ENCODE measurements at places on chromosomes 2 and 18. TPM values are rescaled to one million over a fixed set of nuclear protein-coding genes. Genes with fewer than 3 reads are reported as not detected.
A peak's percentile ranks its signal among the peaks of the same experiment; 100 is the strongest.

DNA sequence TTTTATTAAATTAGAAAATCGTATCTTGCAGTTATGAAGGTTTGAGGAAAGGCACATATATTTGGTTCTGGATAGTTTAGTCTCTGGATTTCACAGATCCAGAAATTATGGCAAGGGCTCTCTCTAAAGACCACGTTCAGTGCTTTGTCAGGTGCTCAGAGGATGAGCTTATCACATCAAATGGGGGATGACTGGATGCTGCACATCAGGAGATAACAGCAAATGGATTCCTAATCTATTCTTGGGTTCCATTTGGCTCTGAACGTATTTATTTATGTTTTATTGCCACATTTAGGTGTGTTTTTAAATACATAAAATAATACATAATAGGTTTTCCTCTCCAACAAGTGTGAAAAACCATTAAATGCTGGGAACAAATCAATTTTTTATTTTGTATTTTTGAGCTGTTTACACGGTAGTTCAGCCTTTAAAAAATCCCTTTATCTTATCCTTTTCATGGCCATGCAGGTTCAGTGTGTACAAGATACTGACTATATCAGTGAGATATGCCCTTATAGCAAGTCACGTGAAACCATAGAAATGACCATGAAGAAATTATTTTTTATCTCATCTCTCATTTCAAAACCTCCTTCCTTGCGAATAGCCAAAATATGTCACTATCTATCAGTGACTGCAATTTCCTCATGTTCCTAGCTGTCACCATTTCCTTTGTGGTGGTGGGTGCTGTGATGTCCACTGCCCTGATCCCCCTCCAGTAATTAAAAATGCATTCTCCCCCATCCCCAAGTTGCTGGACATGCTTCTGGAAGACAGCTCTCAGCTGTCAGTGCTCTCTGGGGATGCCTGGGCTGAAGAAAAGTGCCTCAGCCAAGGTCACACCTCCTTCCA, 25.9 kb upstream of the CXCR4 start:
- no peak overlapping the region for H3K27ac ChIP-seq
- no peak for DNase-seq
- no peak overlapping the region for H3K4me3 ChIP-seq

DNA sequence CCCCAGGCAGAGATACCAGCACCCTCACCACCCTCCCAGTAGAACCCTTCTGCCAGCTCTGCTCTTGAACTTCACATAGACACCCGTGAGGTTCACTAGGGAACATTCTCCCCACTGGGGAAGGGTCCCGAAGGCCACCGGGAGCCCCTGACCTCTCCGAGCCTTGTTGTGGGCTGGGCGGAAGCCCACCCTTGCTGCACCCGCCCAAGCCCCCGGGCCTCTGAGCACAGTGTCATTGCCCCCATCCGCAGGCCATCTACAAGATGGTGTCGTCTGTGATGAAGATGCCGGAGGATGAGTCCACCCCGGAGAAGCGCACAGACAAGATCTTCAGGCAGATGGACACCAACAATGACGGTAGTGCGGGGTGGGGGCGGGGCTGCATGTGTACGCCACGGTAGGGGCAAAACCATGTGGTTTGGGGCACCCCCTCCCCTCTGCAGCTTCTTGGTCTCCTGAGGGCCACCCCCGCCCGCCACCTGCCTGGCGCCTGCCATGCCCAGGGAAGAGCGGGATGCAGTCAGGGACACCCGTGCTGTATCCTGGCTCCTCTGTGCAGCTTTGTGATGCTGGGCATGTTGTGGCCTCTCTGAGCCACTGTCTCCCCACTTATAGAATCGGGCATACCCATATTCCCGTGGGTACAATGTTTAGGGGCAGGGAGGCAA, 25.3 kb downstream of the ODC1 start:
- H3K27ac ChIP-seq, result no peak overlapping the region
- no peak for DNase-seq
- H3K27me3 ChIP-seq, result no peaks in the 10 kb centered on the region
- peaks cover under 1% of the 10 kb centered on the region for H3K4me1 ChIP-seq
- H3K36me3 ChIP-seq, result no peaks in the 10 kb centered on the region
- no peak overlapping the region for H3K4me3 ChIP-seq

DNA sequence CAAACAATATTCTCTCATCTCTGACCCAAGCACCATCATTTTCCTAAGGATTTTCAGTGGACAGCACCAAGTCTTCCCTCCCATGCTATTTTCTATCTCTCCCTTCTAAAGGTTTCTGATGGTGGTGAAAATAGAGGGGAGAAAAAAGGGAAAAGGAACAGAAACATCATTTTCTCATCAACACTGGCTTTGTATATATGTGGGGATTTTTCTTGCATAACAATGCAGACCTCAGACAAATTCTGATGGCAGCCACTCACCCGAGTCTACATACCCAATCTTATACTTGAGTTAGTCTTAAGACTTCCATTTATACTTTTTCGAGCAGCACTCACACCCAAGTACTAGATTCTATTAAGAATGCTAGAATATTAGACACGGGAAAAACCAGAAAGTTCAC, 95.8 kb downstream of the TMEM163 start:
- DNase-seq, result no peak
- H3K4me1 ChIP-seq, result no peaks in the 10 kb centered on the region
- no peak overlapping the region for H3K27ac ChIP-seq
- H3K36me3 ChIP-seq, result no peaks in the 10 kb centered on the region
- H3K4me3 ChIP-seq, result no peak overlapping the region

DNA sequence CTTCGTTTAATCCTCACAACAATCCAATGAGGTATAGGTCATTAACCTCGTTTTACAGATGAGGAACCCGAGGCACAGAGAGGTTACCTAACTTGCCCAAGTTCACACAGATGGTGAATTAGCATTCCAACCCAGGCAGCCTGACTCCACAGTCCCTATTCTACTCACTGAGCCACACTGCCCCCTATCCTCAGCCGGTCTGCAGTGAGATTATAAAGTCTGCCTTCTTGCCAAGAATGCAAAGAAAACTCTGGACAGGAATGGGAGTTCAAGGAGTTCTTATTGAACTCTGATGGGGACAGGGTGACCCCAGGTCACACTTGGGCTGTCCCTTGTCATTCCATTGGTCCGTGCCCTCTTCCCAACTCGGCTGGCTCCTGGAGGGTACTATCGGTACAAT, 118.1 kb upstream of the MSH6 start:
- no peak for DNase-seq
- no peak overlapping the region for H3K4me3 ChIP-seq
- no peaks in the 10 kb centered on the region for H3K36me3 ChIP-seq
- H3K27me3 ChIP-seq, result no peaks in the 10 kb centered on the region
- no peak overlapping the region for H3K27ac ChIP-seq

GRCh38 chr2:18124116-18124835, 245.8 kb downstream of the KCNS3 start:
- no peaks in the 10 kb centered on the region for H3K27me3 ChIP-seq
- no peak overlapping the region for H3K27ac ChIP-seq
- no peaks in the 10 kb centered on the region for H3K4me1 ChIP-seq
- H3K4me3 ChIP-seq, result no peak overlapping the region
- H3K36me3 ChIP-seq, result no peaks in the 10 kb centered on the region

DNA sequence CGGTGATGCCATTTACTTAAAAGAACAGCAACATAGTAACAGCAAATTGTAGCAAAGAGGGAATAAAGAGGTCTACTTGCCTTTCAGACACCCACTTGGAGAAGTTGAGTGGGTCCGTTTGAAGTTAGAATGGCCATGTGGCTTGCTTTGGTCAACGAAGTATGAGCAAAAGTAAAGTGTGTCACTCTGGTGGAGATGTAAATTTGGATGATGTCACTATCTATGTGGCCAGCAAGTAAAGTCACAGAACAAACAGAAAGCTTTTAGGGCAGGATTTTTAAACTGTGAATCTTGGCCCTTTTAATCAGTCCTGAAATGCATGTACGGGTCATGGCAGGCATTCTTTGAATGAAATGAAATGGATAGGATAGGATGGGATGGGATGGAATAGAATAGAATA, 120.3 kb downstream of the PAX3 start:
- no peaks in the 10 kb centered on the region for H3K27me3 ChIP-seq
- no peaks in the 10 kb centered on the region for H3K36me3 ChIP-seq
- DNase-seq, result no peak
- no peak overlapping the region for H3K4me3 ChIP-seq
- no peaks in the 10 kb centered on the region for H3K4me1 ChIP-seq

DNA sequence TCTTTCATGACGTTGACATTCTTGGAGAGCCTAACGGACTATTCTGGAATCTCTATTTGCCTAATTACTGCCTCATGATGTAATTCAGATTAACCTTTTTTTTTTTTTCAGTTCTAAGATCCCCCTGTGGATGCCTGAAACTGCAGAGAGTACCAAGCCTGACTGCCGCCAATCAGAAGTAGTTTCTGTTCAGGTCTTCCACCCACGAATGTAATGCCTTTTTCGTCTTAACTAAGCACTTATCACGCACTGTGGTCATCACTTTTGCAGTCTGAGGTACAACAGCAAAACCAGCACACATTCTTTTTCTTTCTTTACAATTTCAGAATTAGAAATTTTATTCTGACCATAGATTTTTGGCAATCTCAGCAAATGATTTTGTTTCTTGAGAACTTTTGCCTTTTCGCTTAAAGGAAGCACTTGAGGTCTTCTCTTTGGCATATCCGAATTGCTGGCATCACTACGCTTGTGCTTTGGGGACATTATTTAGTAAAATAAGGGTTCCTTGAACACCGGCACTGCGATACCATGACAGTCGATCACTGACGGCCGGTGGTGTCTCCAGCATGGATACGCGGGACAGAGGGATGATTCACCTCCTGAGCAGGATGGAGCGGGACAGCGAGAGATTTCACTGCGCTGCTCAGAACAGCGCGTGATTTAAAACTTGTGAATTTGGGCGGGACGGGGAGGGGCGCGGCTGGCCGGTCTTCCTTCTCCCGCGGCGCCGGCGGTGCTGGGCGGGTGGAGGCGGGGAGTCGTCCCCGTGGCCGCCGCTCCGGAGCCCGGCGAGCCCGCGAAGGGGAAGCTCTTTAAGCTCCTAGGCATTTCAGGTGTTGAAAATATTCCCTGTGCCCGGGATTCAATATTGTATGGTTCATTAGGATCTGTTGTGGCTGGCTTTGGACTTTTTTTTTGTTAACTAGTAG, 32.0 kb upstream of the GPR55 start:
- H3K27ac ChIP-seq, result no peak overlapping the region
- H3K27me3 ChIP-seq, result peaks cover 45% of the 10 kb centered on the region
- DNase-seq, result peak; percentile 87
- peak overlapping the region; percentile 5 for H3K4me3 ChIP-seq

DNA sequence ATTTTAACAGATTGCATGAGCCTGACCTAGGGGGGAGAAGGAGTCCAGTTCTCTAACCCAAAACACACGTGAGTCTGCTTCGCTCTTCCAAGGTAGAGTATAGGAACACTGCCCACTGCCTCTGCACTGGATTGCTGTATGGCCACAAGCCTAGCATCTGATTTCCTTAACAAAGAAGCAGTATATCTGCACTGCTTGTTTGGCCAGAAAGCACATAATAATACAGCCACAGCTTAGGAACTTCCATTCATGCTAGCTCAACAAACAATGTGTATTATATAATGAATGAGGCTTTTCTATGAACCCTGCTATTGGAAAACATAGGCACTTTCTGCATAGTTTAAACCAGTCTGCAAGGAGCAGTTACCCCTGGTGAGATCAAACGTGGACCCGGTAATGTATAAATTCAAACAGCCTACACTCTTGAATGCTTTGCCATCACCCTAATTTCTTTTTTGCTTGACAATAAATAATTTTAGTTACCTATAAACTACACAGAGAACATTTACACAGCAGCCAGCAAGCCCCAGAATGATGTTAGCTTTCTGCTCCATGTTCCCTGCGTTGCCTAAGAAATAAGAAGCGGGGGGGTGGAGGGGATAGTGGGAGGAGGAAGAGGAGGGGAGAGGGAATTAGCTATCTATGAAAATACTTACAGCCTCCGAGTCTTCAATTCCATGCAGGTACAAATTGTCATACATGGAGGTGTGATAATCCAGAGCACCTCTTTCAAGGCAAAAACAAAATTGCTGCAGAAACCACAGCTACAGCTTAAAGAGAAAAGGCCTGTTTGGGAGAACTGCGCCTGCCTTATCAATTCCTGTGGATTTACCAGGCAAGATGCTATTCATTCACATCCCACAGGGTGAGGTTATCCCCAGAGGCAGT, 125.6 kb downstream of the CACNB4 start:
- no peak for DNase-seq

DNA sequence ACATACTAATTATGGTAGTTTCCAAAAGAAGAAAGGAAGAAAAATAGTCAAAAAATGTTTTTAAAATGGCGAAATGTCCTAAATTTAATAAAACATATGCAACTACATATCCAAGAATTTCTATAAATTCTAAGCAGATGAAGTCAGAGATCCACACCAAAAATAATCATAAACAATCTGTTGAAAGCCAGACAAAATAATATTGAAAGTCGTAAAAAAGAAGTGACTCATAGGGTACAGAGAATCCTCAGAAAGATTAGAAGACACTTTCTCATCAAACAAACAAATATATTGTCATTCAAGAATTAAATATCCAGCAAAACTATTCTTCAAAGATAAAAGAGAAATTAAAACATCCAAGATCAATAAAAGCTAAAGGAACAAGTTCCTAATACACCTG, 281.4 kb upstream of the ZNF804A start:
- H3K27me3 ChIP-seq, result no peaks in the 10 kb centered on the region
- no peaks in the 10 kb centered on the region for H3K36me3 ChIP-seq
- DNase-seq, result no peak
- no peaks in the 10 kb centered on the region for H3K4me1 ChIP-seq
- H3K4me3 ChIP-seq, result no peak overlapping the region

- no peaks in the 10 kb centered on the region for H3K27me3 ChIP-seq
- peaks cover 28% of the 10 kb centered on the region for H3K4me1 ChIP-seq
- no peak overlapping the region for H3K4me3 ChIP-seq
These were observed 165.8 kb downstream of the TNS1 start for GRCh38 chr2:217836901-217837491.

- no peaks in the 10 kb centered on the region for H3K27me3 ChIP-seq
- no peak for DNase-seq
- H3K36me3 ChIP-seq, result no peaks in the 10 kb centered on the region
- H3K27ac ChIP-seq, result no peak overlapping the region
These were observed 40.6 kb upstream of the CAPN13 start for GRCh38 chr2:30847841-30848240.

DNA sequence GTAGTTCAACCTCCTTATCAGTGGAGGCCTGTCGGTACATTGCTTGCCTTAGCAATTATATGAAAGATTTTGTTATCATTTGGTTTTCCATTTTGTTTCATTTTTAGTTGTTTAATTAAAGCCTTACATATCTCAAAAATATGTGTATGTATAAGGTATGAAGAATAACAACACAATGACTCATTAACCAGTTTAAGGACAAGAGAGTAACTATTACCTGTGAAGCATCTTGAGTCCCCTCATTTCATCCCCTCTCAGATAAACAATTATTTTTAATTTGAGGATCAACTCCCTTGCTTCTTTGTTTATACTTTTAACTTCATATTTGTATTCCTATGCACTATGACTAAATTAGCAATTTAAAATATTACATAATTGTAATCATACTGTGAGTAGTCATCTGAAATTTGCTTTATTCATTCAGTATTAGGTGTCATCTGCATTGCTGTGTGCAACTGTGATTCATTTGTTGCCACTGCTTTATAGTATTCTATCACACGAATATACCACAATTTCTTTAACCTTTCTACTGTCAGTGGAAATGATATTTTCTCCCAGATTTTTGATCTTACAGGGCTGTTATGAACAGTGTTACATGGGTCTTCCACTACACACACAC, 126.4 kb downstream of the RNF152 start:
- H3K27ac ChIP-seq, result no peak overlapping the region
- no peak for DNase-seq
- no peaks in the 10 kb centered on the region for H3K36me3 ChIP-seq
- no peak overlapping the region for H3K4me3 ChIP-seq
- H3K27me3 ChIP-seq, result no peaks in the 10 kb centered on the region

Gene FOXI3
- polyA plus RNA-seq, result 0.07 TPM

Gene VAMP8
- 76.7 TPM for polyA plus RNA-seq

Gene GLB1L
- 17.0 TPM for polyA plus RNA-seq

Gene SERPINB5
- polyA plus RNA-seq, result not detected

Gene FABP1
- polyA plus RNA-seq, result 0.13 TPM

Gene VWC2L
- polyA plus RNA-seq, result not detected

Gene D2HGDH
- polyA plus RNA-seq, result 53.3 TPM

Gene MAP4K3
- polyA plus RNA-seq, result 68.5 TPM
